Vagina (tissue), 2 donors: ENCODE measurements at places on chromosomes 7 and 10.

DNA sequence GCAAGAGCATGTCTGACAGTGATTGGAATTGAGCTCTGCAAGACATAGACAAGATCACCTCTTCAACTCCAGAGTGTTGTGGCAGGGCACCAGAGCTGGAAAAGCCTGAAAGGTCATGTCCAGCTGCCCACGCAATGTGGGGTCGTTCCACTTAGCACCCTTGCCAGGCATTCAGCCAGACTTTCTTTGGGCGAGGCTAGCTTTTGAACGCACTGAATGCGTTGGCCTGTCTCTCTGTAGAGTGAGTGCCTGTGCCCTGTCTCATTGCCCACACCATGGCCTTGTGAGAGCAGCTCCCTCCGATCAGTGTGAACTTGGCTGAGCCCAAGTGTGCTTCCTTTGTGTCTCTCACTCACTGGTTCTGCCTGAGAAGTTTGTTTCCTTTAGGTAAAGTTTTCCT, 23.3 kb downstream of the UBTD1 start:
- no peak for DNase-seq

- no peak for DNase-seq
These were observed 37.9 kb downstream of the JAZF1 start for GRCh38 chr7:28142650-28143049.

DNA sequence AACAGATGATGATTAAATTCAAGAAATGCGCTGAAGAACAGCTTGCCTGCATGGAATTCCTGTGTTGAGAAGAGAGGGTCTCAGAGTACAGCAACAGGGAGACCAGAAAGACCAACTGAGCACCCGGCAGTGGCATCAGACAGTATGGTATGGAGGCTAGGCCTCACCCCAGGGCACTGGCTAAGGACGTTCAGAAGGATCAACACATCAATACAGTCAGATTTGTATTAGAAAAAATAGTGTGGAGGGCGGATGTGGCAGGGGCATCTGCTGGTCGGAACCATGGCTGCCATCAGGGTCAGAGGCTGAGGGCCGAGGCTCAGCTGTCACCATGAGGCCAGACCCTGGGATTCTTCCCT, 142.1 kb downstream of the ADARB2 start:
- DNase-seq: no peak

GRCh38 chr10:79262131-79262530, 85.1 kb upstream of the PPIF start:
- no peak for DNase-seq

DNA sequence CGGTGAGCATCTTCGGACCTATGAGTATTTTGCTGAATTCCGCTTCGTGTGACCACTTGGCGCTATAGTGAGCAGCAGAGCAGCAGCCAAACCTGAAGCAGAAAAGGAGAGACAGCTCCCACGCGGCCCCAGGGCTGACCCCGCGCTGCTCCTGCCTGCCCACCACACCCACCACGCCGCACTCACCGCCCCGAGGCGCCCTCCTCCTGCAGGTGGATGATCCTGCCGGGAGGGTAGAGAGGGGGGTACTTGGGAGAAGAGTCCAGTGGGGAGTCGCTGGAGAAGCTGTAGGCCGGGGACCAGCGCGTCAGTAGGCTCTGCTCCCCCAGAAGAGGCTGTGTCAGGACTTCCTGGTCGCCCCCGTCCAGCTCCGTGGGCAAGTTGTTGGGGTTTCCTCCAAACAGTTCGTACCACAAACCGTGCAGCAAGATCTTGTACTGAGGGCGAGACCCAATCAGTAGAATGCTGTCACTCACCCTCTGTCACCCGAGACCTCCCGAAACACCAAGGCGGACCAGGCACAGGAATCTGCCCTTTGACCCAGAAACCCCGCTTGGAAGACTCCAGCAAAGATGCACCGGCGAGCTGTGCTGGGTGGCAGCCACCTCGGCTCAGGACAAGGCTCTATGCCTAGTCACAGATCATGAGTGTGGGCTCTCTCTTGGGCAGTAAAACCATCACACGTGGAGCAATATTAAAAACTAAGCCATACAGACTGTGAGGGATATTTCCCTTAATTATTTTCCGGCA, 37.6 kb downstream of the DAGLB start:
- no peak for DNase-seq

DNA sequence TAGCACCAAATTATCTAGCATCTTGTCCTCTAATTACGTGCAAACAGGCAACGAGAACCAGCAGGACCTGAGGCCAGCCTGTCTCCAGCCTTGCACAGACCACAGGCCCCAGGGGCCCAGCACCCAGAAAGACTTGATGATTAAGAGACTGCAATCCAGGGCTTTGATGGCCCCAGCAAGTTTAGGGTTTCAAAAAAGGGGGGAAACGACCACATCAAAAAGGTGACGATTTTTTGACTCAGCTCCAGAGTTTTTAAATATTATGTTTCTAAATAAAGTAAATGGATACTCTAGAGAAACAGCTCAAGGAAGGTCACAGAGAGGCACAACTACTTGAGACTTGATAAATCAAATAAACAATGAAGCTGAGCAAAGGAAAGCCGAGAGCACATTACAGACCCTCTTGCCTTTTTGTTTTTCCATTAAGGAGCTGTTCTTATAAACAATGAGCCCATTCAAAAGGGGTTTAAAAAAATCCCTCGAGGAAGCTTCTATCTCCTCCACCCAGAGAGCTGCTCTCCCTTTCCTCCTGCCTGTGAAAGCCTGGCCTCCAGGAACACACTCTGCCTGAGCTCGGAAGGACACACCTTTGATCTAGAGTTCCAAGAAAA, 44.1 kb downstream of the GLI3 start:
- no peak for DNase-seq

DNA sequence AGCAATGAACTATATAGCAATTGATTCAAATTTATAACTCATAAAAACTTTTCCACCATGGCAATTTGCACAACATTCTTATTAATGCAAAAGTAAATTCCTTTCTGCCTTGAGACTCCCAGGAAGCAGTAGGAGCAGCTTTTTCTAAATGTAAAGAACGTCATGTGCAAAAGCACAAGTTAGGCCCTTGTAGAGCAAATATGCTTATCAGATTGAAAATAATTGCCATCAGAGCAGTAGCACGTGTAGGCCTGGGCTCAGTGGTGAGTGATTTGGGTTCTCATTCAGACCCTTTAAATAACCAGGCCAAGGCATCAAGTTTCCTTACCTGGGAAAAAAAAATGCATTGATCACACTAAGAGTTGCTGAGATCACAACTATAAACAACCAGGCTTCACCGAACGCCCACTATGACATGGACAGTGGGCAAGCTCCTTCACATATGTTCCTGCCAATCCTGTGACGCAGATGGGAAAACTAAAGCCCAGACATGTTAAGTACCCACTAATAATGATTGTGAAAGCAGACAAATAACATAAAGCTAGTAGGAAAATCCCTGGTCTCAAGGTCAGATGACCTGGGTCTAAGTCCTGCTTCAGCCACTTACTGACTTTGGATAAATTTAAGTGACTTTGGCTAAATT, 22.1 kb upstream of the SAR1A start:
- no peak for DNase-seq

DNA sequence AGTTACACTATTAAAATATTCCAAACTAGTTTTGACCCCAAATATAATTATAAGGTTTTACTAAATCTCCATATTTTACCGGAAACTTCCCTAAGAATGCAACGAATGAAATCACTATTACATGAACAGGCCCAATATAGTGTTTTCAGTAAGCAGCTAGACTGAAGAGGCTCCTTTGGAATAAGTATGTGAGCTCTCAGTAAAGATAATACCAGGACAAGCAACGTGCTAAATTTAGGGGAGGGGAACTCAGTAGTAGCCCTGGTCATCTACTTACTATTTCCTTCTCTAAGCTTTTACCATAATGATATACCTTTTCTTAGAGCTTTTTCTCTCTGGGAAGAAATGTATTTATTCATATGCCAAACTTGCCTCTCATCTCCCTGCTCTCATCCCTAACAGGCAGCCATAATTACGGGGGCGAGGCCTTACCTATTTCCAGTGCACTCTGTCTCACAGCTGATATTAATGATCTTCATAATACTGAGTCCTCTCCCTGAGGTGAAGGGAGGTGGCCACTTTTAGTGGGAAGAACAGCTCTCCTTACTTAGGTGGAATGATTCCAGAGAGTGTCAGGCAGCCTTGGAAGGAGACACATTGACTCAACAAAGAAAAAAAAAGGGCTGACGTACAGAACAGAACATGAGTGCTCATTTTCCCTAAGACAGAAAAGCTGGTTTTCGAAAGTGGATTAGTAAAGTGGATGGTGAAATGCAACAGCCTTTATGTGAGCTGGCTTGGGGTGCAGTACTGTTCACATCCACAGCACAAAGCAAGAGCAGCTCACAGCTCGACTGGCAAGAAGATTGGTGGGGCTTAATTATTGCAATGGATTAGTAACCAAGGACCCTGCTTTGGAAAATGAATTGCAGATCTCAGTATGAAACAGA, 165.4 kb downstream of the GLI3 start:
- no peak for DNase-seq

DNA sequence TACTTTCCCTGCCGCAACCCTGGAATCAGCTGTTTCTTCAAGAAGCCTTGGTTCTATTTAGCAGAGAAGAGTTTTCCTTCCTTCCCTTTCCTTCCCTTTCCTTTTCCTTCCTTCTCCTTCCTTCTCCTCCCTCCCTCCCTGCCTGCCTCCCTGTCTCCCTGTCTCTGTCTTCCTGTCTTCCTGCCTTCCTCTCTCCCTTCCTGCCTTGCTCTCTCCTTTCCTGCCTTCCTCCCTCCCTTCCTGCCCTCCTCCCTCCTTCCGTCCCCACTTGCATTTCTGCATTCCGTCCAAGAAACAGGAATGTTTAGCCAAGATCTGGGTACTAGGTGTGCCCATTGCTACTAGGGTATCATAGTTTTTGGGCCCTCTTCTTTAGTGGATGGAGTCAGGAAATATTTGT, 21.9 kb downstream of the SND1 start:
- no peak for DNase-seq

DNA sequence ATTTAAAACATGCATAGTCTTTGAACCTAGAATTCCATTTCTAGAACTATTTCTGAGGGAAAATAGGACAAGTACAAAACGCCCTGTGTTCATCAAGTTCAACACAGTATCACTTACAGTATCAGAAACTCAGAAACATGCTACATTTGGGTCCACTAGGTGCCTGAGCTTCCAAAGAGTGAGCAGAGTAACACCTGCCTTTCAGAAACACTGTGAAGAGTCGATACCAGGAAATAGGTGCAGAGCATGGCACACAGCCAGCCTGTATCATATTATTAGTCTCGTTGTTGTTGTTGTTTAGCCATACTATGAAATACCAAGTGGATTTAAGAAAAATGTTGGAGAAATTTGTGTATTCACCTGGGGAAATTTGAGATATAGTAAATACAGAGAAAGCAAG, 392.1 kb upstream of the MGMT start:
- DNase-seq: no peak

GRCh38 chr10:22617516-22617915, 96.9 kb downstream of the PIP4K2A start:
- no peak for DNase-seq

DNA sequence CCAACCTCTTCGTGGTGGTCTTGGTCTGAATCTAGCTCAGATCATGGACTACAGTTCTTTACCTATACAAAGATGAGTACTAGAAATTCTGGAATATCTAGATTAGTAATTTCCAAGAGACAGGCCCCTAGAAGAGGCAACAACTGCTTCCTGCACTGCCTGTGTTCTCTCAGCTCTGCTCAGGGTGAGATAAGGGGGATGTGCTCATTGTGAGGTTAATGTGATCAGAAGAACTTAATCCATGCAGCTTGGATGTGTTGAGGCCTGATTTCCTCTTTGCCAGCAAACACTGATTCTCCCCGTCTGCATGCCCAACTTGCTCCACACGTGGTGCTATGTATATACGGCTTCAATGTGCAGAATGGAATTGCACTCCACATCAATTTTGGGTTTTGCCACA, 268.0 kb downstream of the PHTF2 start:
- DNase-seq: no peak

- no peak for DNase-seq
These were observed 67.6 kb downstream of the PPP1R3C start for GRCh38 chr10:91565226-91565625.

DNA sequence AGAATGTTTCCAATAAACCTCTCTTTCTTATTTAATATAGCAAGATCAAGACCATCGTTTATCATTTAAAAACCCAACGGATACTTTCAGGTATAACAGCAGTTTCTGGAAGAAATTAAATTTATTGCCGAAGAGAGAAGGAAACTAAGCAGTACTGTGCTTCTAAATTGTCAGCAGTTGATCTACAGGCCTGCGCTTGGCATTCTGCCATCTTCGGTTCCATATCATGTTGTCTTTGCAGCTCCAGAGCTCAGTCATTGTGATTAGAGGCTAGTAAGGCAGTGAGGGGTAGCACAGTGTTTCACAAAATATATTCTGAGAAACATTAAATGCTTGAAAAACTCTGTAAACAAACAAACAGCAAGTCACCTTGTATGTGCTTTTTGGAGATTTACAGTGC, 301.3 kb downstream of the REEP3 start:
- DNase-seq: no peak

DNA sequence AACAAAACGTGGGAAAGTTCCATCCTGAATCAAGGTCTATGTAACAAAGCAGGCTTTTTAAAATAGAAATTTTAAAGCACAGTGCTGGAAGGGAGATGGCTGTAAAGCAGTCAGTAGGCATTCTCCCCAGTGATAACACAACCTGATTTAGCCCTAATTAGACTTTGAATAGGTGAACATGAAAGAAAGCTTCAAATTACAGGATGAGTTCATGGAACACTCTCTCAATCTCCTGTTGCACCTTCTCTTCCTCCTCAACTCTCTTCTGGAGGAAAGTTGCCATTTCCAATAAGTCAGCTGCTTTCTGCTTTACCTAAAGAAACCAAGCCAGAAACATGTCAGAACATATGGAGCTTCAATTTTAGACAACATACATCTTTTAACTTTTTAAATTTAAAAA, 20.1 kb downstream of the SFR1 start:
- DNase-seq: no peak

DNA sequence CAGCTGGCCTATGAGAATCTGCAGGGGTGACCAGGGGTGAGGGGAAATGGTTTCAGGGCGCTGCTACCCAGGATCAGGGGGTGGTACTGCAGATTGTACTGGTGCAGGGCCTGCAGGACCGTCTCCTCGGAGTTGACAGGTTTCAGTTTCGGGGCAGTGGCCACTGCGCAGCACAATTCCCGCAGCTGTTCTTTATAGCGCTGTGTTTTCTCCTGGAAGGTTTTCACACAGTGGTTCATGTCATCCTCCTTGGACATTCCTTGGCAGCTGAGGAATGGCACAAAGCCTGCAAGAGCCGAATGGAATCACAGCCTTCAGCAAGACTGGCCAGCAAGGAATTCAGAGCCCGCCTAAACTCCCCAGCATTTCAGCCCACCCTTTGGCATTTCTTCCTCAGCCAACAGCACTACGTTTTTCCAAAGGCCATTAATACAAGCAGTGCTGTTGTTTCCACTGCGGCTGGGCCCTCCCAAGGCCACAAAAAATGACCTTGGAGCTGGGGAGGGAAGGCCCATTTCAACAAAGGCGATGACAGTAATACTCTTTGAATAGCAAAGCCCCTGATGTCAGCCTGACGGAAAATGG, 44.9 kb downstream of the PNLIPRP2 start:
- DNase-seq: peak; percentile 83

GRCh38 chr7:33351709-33352108, 222.3 kb downstream of the BBS9 start:
- no peak for DNase-seq
